Non-pigmented ciliary epithelial cell (primary cell): ENCODE measurements at places on chromosomes 2 and 18.

DNA sequence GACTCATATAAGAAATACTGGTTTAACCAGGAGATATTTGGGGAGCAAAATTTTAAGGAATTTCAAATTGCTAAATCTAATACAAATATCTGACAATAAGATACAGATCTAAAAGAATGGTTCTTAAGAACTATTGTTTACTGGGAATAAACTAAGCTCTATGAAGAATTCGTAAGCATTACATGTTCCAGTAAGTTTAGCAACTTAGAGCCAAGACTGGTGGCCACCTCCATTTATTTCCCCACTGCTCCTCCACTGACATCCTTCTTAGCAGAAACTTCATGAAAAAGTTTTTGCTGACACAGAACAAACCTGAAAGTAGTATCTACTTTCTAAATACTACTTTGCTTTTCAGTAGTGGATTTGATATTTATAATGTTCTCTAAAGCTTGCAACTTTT, 83.0 kb downstream of the ACSL3 start:
- DNase-seq, result no peak

GRCh38 chr18:2466978-2467377, 104.3 kb downstream of the METTL4 start:
- DNase-seq, result no peak

GRCh38 chr2:128622371-128622770, 303.7 kb upstream of the HS6ST1 start:
- no peak for DNase-seq

GRCh38 chr2:237637429-237638135, 10.2 kb downstream of the LRRFIP1 start:
- no peak for DNase-seq

GRCh38 chr2:29360016-29360784, 245.0 kb downstream of the CLIP4 start:
- no peak for DNase-seq

DNA sequence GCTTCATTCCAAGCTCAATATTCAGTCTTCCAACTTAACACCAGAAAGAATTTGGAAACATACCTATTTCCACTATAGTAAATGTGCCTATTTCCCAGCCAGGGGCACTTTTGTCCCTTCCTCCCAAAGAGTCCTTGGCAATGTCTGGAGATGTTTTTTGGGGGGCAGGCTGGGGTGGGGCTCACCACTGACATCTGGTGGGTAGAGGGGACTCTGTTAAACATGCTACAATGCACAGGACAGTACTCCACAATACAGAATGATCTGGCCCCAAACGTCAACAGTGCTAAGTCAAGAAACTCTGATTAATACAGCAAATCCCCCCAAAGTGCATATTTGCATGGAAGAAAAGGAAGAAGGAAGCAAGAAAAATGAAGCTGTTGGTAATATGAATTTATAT, 61.7 kb downstream of the SMIM21 start:
- DNase-seq, result no peak

- DNase-seq, result no peak
Observed at GRCh38 chr2:85388878-85389538, 21.2 kb downstream of the CAPG start.

DNA sequence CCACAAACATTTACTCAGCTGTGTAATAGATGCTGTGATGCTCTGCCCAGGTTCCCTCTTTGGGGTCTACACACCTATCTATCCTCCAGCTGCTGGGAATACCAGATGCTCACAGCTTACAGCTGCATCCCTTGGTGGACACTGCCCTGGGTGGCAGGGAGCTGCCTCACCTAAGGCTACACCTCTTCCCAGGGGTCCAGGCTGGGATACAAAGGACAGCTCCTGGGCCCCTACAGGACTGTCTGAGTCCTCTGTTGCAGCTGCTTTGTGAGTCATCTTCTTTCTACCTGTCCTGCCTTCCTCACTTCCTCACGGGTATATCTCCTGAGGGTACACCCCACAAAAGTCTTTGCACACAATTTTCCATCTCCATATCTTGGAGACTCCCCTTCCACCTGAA, 27.6 kb downstream of the THNSL2 start:
- DNase-seq, result no peak

DNA sequence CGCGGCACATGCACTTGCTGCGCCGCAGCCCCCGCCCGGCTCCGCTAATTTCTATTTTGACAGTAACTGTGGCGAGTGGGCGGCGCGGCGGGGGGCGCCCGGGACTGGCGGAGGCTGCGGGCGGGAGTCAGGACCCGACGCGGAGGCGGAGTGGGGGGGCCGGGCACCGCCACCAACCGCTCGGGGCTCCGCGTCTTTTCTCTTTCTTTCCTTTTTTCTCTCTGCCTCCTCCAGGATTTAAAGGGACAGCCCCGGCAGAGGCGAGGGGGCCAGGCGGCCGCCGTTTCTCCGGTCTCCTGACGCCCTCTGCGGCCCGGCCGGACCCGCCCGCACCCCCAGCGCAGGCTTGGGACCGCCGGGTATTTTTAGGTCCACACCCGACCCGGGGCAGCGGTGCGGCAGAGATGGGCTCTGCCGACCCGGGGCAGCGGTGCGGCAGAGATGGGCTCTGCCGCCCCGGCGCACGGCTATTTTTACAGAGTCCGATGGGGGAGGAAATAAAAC, 460 bp upstream of the ZBTB7C start:
- no peak for DNase-seq

DNA sequence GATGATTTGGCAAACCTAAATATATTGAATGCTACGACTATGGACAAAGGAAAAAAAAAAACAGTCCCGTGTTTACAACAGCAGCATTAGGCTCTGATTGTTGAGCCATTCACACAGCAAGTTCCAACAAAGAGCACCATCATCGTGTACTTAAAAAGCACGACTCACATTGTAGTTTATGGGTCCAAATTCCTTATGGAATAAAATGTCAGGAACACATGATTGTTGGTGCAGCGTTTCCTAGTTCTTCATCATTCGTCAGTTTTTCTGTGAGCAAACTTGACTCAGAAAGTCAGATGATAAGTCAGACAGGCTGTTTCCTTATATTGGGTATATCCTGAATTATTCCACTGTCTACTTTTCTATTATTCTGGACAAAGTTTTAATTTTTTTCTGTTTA, 10.0 kb upstream of the KIDINS220 start:
- no peak for DNase-seq

DNA sequence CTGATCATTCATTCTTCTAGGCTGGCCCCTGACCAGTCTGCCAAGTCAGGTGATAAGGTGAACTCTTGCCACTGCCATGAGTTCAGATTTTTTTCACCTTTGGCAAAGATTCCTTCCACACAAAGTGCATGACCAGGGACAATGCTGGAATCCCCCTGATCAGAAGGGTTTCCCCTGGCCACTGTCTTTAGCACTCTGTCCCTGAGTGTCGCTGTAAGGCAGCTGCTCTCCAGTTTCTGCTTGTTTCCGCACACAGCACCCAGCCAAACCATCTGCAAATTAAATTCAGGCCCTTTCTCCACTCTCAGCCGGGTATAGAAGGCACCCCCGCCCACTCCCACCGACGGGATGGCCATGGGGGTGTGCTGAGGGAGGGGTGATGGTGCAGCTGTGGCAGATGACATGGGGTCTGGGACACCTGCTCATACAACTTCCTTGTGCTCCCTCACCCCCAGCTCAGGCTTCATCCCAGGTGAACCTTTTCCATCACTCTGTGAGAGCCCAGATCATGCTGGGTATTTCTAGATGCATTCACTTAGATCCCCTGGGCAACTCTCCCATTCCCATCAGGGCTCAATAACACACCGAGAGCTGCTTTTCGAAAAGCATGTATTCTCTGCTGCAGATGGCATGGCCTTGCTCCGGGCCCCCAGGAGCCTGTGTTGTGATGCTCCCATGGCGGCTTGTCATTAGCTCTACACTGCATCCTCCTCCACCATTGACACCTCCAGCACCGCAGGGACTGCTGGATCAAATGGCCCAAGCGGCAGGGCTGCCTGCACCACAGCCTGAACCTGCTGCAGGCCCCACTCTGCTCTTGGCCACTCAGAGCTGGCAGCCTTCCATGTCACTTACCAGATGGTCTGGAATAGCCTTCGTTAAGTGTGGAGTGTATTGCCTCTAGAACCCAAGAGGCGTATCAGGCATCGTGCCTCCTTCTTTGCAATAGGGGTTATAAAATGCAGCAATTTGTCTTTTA, 52.3 kb upstream of the ROCK2 start:
- DNase-seq, result no peak

- DNase-seq, result no peak
Observed at GRCh38 chr18:7224198-7224597, 6.7 kb upstream of the LRRC30 start.

DNA sequence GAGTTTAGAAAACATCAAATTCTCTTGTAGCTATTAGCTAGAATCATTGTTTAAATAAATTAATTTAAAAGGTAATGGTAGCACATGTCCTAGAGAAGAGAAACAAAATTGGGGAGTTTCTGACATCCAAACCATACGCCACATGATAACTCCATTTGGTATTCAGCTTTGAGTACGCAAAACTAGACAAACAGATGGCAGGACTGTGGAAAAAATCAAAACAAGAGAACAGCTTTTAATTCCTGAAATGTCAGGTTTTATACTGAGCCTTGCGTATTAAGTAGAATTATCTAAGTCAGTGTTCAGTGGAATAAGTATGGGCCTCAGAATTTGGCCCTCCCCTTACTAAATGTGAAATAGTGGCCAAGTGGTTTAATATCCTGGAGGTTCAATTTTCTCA, 82.4 kb upstream of the PDE1A start:
- DNase-seq, result no peak

- DNase-seq, result no peak
Observed at GRCh38 chr2:10220045-10220901, 82.4 kb upstream of the HPCAL1 start.

GRCh38 chr18:61335684-61336555, 2.7 kb downstream of the CDH20 start:
- DNase-seq, result no peak

- no peak for DNase-seq
Observed at GRCh38 chr2:37196320-37197195, at the start of gene CEBPZOS. CEBPZOS (plus strand) TSS chr2:37196496; CDS start chr2:37199705, 3,209 bp downstream.

GRCh38 chr2:42618972-42619371, 50.5 kb downstream of the MTA3 start:
- DNase-seq, result peak; percentile 65

DNA sequence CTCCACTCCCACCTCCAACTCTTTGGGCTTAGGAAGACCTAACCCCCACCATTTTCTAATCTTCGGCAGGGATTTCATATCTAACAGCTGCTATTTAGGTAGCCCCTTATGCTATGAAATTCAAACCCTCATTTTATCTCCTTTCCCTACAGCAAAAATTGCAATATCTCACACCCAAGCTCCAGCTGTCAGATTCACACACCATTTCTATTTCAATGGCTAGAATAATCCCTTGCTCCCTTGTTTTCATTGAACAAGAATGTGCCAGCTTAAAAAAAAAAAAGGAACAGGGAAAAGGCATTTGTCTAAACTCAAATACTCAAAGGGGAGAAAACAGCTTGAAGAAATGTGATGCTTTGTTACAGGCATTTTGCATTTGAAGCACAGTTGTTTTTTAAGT, 850.6 kb upstream of the ACVR2A start:
- no peak for DNase-seq

DNA sequence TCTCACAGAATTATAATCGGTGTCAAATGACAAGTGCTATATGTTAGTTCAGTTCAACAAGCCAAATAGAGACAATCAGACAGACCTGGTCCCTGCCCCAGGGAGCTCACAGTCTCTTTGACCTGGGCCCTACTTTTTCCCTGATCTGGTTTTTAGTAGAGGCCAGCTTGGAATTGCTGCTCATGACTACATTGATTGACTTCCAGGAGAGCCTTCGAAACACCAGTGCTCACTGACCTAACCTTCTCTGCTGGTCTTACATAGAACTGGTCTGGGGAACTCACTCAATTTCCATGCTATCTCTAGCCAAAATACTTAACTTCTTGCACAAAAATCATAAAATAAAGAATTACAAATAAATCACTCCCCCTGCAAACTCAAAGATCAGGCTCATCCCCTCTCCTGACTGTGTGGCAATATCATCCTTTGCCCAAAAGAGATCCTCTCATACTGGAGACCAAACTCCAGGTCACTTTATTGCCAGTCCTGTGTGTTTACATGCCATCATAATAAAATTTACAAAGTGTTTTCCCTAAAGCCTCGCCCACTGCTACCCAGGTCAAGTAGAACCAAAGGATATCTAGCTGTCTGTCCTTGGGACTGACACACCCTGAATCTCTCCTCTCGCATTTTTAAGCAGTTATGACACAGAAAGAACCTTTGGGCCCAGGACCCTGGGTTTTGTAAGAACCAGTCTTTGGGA, 53.2 kb downstream of the PROC start:
- DNase-seq, result no peak

GRCh38 chr2:33579227-33579626, 19.9 kb downstream of the FAM98A start:
- DNase-seq, result no peak
